Tongue (tissue), 3 donors: ENCODE measurements at places on chromosomes 1 and 21. TPM values are rescaled to one million over a fixed set of nuclear protein-coding genes. Genes with fewer than 3 reads are reported as not detected.

DNA sequence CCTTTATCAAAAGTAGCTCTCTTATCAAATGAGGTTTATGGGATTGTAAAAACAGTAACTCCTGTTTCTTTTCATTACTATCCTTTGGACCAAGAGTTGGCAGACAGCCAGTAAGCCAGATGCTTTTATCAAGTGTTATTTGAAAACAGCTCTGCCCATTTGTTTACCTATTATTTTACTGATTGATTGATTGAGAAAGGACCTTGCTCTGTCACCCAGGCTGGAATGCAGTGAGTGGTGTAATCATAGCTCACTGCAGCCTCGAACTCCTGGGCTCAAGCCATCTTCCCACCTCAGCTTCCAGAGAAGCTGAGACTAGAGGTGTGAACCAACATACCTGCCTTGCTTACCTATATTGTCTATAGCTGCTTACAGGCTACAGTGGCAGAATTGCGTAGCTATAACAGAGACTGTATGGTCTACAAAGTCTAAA lies 3.6 kb downstream of the PRKAB2 start:
- DNase-seq: no peak

FNDC5 gene
- 125 TPM for total RNA-seq

DNA sequence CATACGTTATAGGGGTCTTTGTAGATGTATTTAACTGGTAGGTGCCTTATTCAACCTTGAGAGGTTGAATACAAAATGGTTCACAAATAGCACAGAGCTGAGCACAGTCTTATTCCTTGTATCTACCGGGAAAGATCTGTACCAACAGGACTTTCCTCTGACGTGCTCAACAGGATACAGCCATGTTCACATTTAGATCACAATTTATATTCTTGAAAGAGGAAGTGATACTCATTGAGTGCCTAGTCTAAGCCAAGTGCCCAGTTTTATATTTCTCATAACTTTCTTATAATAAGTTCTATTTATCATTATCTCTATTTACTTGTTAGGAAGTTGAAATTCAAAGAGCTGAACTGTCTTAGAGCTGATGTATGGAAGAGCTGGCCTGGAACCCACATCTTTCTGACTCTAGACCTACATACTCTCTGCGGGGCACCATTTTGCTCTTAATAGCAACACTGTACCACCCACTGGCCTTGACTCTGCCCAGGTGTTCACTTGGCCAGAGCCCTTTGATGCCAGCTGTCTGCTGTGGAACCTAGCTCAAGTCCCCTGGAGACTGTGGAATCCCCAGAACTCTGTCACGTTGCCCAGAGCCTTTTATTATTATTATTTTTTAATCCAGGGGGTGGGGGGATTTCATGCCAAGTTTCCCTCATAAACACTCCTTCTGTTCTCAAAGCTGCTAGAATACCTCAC lies 156.2 kb downstream of the TPR start:
- no peak for DNase-seq

GRCh38 chr1:61519631-61520030 lies 205.3 kb downstream of the TM2D1 start:
- no peak for DNase-seq

GRCh38 chr1:79079770-79080169 lies 73.2 kb upstream of the ADGRL4 start:
- peak; percentile 41 for DNase-seq

DNA sequence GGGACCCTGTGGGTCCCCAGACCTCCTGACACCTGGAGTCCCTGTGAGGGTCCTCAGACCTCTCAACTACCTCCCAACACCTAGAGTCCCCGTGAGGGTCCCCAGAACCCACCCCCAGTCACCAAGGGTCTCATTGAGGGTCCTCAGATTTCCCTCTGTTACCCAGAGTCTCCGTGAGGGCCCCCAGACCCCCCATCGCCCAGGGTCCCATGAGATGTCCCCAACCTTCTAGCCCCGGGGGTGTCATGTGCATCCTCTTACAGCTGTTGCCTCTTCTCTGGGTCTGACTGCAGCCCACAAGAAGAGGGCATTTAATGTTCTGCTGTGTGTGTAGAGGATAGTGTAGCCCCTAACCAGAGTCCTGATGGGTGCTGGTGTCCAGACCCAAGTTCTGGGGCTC lies 2.0 kb upstream of the GJC2 start:
- DNase-seq: no peak
